ENCODE measurements at places on chromosomes 7 and 10.

GRCh38 chr10:34408956-34409355, 406.1 kb downstream of the PARD3 start:
- DNase-seq = no peak

DNA sequence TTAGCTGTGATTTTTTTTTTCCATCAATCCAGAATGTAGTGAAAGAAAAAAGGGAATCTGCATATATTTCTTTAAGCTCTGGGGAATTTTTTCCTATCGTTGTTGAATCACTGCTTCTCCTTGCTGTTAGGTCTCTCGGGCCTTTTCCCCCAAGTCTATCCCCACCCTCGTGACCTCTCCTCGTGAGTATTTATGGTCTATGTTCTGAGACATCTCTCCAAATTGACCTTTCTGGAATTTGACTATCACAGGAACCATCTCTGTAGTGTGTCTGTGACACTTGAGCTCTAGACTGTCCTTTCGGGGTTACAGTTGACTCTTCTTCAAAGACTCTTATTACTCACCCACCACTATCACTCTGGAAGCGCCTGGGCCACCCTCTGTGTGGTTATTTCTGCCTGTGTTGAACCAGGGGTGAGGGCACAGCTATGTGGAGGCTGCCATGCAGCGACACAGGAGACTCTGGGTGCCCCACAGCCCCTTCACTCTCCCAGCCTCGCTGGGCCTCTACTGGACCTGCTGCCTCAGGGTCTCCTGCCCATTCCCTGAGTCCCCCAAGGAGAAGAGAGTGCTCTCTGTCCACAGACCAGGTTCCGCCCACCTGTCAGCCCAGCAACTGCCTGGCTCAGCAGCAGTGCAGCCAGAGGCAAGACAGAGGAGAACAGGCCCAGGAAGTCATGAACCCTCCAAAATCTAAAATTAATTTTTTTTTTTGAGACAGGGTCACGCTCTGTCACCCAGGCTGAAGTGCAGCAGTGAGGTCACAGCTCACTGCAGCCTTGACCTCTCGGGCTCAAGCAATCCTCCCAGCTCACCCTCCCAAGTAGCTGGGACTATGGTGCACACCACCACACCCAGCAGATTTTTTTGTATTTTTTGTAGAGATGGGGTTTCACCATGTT, 45.7 kb upstream of the PTPRN2 start:
- DNase-seq = no peak

GRCh38 chr7:42222891-42223290, 14.1 kb downstream of the GLI3 start:
- peak; percentile 60 for DNase-seq

- DNase-seq = no peak
Observed at GRCh38 chr10:89479771-89480446, 55.5 kb downstream of the SLC16A12 start.

- no peak for DNase-seq
Observed at GRCh38 chr10:122656741-122657140, 42.9 kb downstream of the C10orf120 start.

GRCh38 chr10:58836176-58836700, 323.6 kb downstream of the BICC1 start:
- no peak for DNase-seq

GRCh38 chr10:70456164-70456563, 14.7 kb upstream of the NODAL start:
- DNase-seq = no peak

GRCh38 chr10:21511946-21512572, 13.4 kb downstream of the SKIDA1 start:
- DNase-seq = no peak

- no peak for DNase-seq
Observed at GRCh38 chr10:130455111-130455695, 319.0 kb downstream of the GLRX3 start.

DNA sequence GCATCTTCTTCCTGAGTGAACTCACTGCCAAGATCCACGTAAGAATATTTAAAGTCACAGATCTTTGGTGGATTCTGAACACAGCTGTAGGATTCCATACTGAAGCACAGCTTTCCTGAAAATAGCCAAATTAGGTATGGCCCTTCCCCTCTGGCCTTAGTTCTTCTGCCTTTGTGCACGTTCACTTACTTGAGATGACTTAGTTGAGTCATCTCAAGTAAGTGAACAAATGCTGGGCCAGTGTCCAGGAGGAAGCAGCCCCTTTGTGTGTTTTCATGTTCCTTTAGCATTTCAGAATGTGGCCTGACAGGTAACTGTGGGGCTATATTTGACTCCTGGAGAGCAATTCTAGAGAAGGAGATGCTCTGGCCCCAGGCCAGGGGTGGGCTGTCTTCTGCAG, 51.5 kb downstream of the CCNY start:
- no peak for DNase-seq

DNA sequence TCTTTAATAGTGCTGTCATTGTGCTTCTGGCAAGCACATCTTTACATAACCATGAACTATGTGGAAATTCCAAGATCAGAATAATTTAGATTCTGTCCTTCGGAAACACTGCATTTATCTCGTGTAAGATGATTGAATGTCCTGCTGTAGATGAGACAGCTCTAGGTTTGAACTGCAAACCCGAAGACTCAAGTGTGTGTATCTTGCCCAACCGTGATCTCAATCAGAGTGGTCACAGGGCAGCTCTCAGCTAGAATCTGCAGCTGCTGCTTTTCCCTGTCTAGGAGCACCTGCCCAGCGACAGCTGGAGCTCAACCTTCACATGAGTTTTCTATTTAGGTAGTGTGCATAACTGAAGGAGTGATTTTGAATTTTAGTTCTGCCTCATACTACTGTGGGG, 17.5 kb upstream of the KIF20B start:
- DNase-seq = no peak

DNA sequence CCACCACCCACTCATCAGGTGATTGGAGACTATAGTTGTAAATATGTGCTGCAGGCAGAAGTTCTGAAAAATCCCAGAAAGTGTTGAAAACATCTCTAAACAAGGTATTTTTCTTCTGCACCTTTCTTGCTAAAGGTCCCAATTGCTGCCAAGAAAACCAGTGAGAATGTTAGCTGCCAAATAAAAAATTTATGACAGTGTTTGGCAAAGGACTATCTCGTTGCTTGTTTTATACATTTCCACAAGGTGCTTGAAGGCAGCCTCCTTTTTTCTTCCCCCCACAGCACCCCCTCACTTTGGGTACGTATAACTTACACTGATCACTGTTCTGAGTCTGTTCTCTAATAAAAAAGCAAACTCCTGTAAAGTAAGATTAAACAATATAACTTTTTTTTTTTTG, 158.6 kb upstream of the TCF7L2 start:
- no peak for DNase-seq

- no peak for DNase-seq
Observed at GRCh38 chr7:120028636-120029035, 244.3 kb upstream of the KCND2 start.

DNA sequence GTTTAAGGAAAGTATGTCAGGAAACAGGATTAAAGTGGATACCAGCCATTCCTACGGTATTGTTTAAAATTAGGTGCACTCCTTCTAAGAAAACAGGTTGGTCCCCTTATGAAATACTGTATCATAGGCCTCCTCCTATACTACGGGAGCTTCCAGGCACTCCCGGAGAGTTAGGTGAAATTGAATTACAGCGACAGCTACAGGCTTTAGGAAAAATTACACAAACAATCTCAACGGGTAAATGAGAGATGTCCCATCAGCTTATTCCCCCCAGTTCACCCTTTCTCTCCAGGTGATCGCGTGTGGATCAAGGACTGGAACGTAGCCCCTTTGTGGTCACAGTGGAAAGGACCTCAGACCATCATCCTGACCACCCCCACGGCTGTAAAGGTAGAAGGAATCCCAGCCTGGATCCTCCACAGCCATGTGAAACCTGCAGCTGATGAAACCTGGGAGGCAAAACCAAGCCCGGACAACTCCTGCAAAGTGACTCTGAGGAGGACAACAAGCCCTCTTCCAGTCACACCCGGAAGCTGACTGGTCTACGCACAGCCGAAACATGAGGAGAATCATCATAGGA, 25.1 kb upstream of the GHITM start:
- DNase-seq = no peak

Data from left lung (tissue), 14 donors.